Activated CD8-positive, alpha-beta memory T cell treated with anti-CD3 and anti-CD28 coated beads for 4 hours (primary cell): ENCODE measurements at places on chromosomes 7 and 10.
A peak's percentile ranks its signal among the peaks of the same experiment; 100 is the strongest.

DNA sequence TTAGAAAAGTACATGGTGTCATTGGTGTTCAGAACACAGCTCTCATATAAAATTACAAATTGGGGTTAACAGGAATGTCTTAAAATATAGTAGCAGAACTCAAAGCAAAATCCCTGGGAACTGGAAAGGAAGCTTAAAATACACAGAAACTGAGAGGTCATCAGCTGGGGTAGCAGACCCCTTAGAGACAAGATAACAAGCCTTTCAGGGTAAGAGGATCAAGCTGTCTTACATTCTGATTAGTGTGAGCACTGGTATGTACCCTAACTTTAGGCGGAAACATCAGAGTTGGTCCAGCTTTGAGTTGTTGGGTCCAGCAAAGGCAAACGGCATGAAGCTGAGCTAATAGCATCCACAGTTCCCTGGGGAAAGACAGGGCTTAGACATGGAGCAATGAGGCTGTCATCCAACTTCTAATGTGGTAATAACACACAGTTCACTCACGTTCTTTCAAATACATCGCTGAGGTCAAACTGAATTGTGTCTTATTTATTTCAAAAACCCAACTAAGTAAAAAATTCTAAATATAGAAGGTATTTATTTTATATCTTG, 32.6 kb downstream of the ARHGAP21 start:
- DNase-seq: no peak

GRCh38 chr7:138964624-138965436, 16.4 kb downstream of the KIAA1549 start:
- DNase-seq: no peak

- no peak for DNase-seq
Observed at GRCh38 chr7:51009716-51010496, 227.2 kb upstream of the GRB10 start.

DNA sequence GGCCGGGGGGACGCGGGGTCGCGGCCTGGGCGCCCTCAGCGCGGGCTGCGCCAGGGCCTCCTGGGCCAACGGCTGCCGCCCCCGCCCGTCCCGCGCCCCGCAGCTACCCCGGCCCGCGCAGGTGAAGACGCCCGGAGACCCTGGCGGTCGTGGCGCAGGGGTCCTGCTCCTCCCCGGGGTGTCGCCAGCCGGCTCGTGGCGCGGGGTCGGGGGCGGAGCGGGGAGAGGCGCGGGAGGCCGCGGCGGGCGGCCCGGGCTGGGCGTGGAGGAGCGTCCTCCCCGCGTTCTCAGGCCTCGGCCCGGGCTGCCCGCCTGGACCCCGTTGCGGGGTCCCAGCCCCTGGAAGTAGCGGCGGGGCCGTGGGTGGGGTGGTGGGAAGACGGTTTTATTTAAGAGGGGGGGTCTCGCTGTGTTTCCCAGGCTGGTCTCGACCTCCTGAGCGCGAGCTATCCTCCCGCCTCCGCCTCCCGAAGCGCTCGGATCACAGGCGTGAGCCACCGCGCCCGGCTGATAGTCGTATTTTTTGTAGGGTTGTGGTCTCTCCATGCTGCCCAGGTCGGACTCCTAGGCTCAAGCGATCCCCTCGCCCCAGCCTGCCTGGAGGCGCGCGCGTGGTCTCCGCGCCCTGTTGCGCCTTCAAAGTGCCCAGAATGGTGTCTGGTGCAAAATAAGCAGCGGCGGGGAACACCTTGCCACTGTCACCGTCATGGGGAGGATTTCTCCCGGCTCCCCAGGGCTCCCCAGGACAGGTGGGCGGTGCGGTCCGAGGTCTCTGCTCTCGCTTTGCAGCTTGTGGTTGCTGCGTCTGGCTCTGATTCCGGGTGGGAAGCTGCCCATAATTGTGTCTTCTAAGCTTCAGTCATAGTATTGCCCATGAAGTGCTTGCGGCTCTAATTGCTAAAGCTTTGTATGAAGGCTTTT, 15.3 kb upstream of the SUN1 start:
- no peak for DNase-seq

- no peak for DNase-seq
Observed at GRCh38 chr7:76356823-76357222, 2.0 kb downstream of the YWHAG start.

GRCh38 chr10:1454951-1455350, 282.4 kb downstream of the ADARB2 start:
- no peak for DNase-seq

- no peak for DNase-seq
Observed at GRCh38 chr10:34647875-34648865, 166.9 kb downstream of the PARD3 start.

DNA sequence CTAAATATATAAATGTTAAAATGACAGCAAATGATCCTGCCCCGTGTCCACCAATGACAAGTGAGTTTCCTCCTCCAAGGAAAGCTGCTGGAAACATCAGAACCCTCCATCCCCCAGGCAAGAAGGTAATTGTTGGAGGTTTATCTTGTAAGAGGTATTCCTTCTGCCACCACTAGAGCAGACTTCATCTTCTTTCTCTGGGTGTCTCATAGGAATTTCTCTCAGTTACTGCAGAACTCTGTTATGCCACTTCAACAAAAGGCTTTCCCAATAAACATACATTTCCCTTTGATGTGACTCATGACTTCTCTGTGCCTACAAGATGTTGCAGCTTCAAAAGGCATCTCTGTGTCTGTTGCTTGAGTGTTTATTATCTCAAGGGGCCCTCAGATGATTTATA, 279.1 kb downstream of the BMPER start:
- DNase-seq: no peak

GRCh38 chr10:129968853-129969183, 4.7 kb upstream of the EBF3 start:
- DNase-seq: no peak

GRCh38 chr7:43377196-43377960, 205.5 kb upstream of the STK17A start:
- DNase-seq: no peak

DNA sequence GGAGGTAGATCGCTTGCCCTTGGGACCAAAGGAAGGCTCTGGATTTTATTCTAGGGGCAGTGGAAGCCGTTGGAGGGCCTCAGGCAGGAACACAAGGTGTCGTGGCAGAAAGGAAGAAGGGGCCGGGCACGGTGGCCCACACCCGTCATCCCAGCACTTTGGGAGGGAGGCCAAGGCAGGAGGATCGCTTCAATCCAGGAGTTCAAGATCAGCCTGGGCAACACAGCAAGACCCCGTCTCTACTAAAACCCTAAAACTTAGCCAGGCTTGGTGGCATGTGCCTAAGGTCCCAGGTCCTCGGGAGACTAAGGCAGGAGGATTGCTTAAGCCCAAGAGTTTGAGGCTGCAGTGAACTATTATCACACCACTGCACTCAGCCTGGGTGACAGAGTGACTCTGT, 5.2 kb upstream of the PDGFA start:
- no peak for DNase-seq

DNA sequence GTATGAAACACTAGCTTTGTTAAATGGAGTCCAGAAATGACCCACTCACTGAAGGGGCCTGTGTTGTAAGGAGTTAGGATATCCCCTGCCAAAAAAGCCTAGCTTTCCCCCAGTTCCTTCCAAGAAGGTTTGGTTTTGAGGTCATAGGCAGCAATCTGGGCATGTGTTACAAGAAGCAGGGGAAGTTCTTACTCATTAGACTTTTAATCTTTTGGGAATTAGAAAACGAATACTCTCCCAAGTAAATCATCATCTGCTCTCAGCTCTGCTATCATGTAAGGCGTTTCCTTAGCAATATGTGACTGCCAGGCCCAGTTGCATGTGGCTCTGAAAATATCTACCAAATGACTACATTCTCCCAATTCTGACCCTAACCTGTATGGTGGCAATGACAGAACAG, 3.7 kb downstream of the NOD1 start:
- no peak for DNase-seq

- no peak for DNase-seq
Observed at GRCh38 chr10:69884024-69884367, 82.3 kb downstream of the COL13A1 start.

GRCh38 chr7:26645121-26645520, 219.3 kb downstream of the SKAP2 start:
- no peak for DNase-seq

GRCh38 chr7:155963356-155963755, 151.1 kb upstream of the SHH start:
- DNase-seq: no peak

- DNase-seq: no peak
Observed at GRCh38 chr7:30074422-30075030, 46.3 kb downstream of the PLEKHA8 start.

- no peak for DNase-seq
Observed at GRCh38 chr7:157250605-157251228, 86.1 kb upstream of the DNAJB6 start.

DNA sequence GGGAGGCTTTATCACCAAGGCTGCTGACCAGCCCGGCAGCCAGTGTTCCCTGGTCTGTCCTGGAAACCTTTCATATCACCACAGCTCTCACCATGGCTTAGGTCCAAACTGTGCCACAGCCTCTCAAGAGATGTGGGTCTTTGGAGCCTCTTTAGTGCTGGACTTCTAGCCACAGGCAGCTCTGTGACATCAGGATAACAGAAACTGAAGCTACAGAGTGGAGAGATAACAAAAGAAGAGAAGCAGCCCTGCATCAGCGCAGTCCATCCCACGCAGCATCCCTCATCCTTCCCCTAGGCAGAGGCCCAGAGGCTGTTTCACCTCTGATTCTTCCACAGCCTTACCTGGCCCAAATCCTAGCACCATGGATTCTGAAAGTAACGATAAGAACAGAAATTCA, 187.9 kb upstream of the KMT2E start:
- DNase-seq: no peak

DNA sequence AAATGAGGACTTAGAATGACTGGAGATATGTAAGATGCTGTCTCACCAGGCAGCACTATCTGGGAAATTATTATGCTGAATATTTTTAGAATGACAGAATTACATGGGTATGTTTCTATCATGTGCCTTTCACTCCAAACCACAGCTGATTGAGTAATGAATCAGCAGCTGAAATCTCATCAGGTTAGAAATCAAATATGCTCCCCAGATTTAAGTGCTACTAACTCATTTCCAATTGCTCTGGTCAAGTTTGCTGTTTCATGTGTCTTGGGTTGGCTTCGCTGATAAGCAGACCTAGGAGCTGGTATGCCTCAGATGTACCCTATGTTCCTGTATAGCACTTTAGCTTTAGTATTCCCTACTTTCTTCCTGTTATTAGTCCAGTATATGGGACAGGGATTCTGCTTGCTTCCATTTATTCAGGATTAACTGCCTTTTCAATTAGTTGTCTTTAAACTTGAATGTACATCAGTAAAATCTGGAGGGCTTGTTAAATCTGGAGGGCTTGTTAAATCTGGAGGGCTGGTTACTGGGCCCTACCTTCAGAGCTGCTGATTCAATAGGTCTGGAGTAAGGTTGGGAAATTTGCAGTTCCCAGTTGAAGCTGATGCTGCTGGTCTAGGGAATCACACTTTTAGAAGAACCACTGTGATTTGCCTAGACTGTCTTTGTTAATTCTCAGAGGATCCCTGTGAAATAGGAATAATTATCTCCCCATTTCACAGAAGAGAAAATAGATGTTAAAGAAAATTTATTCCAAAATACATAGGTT, 172.9 kb downstream of the DKK1 start:
- no peak for DNase-seq

DNA sequence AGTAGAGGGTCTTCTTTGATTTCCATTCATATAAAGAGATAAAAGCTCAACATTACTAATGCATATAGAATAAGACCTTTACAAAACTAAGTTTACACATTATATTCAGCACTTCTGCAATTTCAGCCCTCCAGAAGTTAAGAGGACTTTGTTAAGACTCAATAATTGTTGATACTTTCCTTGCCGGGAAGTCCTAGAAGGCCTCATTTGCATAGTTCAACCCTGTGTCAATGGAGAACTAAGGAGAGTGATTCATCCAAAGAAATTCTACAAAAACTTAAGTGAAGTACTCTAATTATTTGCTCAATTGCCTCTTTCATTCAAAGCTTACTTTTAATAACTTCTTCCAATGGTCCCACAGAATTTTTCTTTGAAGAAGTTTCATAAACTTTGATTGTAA, 1060.3 kb upstream of the CELF2 start:
- DNase-seq: no peak

- DNase-seq: peak; percentile 70
Observed at GRCh38 chr10:102055647-102056419, at the start of gene ARMH3. Gene ARMH3 (minus strand): TSS chr10:102056173. CDS start chr10:102040114, 16,059 bp downstream.

DNA sequence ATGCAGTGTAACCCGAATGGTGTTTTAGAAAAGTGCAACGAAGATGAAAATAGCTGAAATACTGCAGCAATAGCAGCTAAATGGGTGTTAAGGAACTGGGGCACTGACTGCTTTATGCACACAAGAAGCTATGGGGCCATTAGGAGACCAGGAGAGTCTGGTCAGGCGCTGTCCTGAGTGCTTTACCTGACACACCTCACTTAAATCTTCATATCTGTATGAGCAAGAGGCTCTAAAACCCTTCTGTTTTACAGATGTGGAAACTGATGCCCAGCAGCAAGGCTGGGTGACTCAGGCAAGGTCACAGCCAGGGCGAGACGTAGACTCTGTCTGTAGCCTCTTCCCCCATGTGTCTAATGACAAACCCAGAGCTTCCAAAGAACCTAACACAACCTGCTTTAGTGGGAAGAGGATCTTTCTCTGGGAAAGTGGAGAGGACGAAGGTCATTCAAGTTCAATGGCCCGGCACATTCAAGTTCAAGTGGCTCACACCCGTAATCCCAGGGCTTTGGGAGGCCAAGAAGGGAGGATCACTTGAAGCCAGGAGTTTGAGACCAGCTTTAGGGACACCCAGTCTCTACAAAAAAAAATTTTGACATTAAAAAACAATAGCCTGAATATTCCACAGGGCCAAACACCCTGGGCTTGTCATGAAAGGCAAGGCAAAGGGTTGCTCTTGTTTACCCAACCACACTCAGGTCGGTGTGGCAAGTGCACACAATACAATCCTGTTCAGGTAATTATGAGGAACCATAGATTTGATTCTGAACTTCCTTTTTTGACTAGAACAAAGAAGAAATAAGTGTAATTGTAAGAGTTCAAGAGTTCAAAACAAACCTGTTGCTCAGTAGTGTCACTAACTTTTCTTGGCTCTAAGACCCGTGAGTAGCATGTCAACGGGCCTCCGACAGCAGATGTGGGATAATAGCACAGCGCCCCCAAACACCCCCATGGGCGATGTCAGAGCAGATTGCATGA, 53.7 kb upstream of the KLF6 start:
- no peak for DNase-seq

DNA sequence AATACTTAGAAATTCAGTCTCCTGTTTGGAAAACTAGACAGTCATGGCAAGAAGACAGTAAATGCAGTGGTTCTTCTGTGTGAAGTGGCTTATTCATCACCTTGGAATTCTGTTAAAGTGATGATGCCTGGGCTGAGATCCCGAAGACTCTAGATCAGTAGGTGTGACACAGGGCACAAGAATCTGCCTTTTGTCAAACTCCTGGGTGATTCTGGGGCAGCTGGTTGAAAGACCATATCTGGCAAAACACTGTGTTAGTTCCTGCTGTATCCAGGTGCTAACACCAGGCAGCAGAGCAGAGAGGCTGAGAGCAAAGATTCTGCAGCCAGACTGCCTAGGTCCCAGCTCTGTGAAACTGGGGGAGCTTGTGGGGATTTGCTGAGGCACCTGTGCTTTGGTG, 26.5 kb downstream of the MRC1 start:
- DNase-seq: no peak
